MCF 10A (cell line): ENCODE measurements at places on chromosomes 11 and 22.

GRCh38 chr22:30167734-30168133 lies 78.8 kb downstream of the LIF start:
- no peak for DNase-seq

GRCh38 chr22:37994049-37994448 lies 9.7 kb upstream of the SOX10 start:
- DNase-seq = no peak

GRCh38 chr11:123235656-123236261 lies 40.7 kb upstream of the CLMP start:
- no peak for DNase-seq

DNA sequence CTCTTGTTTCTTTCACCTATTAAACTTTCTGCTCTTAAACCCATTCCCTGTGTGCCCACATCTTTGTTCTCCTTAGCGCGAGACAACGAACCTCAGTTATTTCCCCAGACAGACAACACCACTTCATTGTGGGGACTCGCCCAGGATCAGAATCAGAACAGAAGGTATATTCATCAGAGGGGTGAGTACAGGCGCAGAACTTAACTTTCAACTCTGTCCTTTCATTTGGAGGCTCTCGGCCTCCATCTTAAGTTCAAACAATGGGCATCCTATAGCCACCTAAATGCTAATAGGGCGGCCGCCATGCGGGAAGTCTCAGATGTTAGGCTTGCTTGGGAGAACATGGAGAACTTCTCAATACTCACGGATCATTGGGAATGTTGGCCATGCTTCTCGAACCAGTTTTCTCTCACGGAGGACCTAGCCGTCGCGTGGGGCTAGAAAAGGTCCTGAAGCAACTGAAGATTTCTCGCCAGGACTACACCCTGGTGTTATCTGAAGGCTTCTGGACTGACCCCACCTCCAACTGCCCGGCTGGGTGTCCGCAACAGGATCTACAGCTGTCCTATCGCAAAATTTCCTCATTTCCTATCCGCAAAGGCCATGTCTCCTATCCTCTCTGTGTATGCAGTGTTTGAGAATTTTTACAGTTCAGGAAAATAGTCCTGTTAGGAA lies 13.4 kb upstream of the HYLS1 start:
- no peak for DNase-seq

DNA sequence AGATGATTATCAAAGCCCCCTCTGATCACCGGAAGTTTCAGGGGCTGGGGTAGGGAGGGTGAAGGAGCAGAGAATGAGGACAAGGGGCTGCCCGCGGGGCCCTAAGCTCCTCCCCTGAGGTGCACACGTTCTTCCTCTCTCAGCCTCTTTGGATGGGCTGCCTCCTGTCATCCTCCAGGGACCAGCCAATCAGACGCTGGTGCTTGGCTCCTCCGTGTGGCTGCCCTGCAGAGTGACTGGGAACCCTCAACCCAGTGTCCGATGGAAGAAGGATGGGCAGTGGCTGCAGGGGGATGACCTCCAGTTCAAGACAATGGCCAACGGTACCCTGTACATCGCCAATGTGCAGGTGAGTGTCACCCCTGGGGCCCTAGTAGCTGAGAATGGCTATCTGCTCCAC lies 7.5 kb downstream of the ROBO3 start:
- no peak for DNase-seq

DNA sequence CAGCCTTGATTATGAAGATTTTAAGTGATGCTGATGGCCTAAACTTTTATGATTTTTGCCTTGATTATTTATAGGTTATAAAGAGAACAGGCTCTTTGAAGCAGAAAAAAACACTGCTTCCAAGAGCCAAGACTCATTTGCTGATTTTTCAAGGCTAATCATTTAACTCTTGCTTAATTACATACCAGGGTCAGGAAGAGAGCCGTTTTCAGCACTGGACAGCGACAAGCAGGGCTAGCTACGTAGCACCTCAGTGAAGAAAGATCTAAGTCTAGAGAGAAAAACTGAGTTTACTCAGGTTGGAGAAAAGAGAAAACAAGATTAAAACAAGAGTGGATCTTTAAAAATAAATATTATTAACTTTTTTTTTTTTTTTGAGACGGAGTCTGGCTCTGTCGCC lies 615.4 kb upstream of the B3GAT1 start:
- DNase-seq = peak; percentile 65

DNA sequence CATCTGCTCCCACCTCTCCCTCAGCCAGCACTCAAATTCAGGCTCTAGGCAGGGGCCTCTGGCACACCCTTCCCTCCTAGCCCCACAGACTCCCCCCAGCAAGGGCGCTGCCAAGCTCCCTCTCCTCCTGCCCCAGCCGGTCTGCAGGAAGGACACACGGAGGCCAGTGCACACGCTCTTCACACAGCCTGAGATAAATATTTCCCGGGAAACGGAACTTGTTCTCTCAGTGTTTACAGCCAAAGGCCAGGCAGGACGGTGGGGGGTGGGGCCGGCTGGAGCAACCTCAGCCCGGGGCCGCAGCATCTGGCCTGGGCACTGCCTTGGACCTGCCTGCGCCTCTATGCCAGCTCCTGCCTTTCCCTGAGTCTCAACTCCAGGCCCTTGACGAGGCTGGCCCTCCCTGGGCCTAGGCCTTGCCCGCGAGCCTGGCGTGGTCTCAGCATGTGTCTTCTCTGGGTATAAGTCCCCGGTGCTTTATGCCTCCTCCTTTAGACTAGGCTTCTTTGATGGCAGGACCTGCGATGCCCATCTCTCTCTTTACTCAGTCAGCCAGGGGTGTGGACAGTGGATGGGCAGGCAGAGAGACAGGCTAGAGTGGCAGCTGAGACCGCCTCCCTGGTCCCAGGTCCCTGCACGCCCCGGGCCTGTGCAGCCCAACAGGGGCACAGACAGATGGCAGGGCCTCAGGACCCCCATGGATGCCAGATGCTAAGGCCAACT lies 48.4 kb downstream of the PDE2A start:
- no peak for DNase-seq

DNA sequence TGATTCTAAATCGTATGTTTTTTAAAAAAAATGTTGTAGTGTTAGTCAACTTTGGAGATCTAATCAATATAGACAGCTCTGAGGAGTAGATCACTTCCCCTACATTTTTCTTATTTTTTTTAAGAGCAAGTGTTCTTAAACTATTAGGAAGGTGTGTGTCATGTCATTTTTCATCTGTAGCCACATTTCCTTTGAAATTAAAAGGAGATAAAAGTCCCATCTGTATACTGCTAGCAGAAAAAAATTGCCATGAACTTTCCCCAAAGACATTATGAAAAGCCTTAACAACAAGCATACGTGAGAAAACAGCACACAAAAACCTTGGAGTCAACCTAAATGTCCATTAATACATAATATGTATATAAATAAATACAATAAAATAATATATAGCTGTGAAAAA lies 286.6 kb downstream of the ETS1 start:
- no peak for DNase-seq

DNA sequence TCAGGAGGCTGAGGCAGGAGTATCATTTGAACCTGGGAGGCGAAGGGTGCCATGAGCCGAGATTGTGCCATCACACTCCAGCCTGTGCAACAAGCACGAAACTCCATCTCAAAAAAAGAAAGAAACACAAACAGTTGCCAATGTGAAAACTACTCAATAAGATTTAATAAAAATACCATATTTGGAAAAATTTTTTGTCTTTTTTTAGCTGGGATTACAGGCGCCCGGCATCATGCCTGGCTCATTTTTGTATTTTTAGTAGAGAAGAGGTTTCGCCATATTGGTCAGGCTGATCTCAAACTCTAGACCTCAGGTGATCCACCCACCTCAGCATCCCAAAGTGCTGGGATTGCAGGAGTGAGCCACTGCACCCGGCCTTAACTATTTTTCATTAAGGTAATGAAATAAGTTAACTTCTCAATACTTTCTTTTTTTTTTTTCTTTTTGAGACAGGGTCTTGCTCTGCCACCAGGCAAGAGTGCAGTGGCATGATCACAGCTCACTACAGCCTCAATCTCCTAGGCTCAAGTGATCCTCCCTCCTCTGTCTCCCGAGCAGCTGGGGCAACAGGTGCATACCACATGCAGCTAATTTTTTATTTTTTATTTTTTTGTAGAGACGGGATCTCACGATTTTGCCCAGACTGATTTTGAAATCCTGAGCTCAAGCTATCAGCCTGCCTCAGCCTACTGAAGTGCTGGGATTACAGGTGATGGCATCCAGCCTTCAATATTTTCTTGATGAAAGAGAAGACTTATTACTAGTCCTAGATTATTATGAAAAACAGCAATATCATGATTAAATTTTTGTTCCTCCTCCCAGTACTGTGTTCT lies 4746.2 kb upstream of the OR11H1 start:
- no peak for DNase-seq

DNA sequence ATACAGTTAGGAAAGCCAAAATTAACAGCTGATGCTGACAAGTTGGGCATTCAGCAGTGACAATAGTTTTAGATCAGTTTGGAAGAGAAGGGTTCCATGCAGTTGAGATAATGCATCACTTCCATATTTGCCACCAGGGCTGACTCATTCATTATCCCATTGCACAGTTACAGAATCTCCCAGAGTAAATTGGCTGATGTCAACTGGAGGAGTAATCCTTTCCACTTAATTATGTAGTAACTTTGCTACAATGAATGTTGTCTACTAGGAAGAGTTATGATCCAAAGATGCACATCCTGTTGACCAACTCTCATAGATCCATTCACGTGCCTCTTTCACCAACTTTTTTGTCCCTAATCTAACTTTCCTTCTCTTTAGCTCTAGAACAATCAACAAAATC lies 123.3 kb upstream of the LUZP2 start:
- DNase-seq = no peak

- peak; percentile 18 for DNase-seq
Observed at GRCh38 chr22:28141614-28142013, 222.6 kb upstream of the PITPNB start.

DNA sequence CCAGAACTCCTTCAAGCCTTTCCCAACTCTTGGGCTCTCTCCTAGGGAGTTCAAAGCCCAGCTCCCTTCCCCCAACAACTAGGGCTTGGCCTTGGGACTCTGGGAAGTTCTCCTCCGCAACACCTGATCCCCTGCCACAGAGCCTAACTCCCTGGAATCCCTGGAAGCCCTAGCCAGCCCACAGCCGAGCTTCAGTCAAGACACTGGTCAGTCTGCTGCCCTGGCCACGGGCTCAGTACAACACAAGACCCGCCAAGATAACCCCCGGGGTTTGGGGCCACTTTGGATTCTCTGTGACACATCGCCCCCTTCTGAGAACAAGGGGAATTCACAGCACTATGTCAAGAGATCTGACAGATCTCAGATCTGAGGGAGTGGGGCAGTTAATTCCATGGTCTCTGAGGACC lies 58.3 kb downstream of the SLC22A12 start:
- DNase-seq = peak; percentile 42

DNA sequence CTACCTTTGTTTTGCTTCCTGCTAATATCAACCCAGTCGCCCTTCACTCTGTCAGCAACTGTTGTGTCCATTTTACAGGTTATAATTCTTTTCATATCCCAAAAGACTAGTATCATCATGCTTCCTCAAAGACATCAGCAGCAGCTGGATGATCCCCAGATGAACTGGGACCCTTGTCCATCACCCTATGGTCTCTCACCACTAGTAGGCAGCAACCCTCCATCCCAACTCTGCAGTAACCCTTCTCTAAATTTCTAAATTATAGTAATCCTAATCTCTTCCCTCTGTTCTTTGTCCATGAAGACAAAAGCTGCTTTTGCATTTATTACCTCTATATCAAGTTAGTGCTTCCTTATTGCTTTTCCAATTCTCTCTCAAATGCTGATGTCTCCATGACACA lies 1025.8 kb downstream of the FAM181B start:
- DNase-seq = no peak

- no peak for DNase-seq
Observed at GRCh38 chr22:39171623-39172264, 19.3 kb upstream of the CBX7 start.

GRCh38 chr11:34280945-34281872 lies 76.6 kb downstream of the ABTB2 start:
- DNase-seq = peak; percentile 21

- DNase-seq = no peak
Observed at GRCh38 chr11:22869325-22869724, 9.1 kb upstream of the CCDC179 start.

GRCh38 chr22:45473626-45474237 lies 29.0 kb upstream of the FBLN1 start:
- no peak for DNase-seq

GRCh38 chr11:109785198-109785597 lies 308.0 kb upstream of the ZC3H12C start:
- DNase-seq = no peak

GRCh38 chr11:121661880-121662486 lies 209.2 kb upstream of the SORL1-AS1 start:
- peak; percentile 63 for DNase-seq

GRCh38 chr11:17921659-17922415 lies 91.0 kb downstream of the SERGEF start:
- peak; percentile 54 for DNase-seq

GRCh38 chr22:18060646-18061620 lies 16.9 kb upstream of the PEX26 start:
- DNase-seq = peak; percentile 49

DNA sequence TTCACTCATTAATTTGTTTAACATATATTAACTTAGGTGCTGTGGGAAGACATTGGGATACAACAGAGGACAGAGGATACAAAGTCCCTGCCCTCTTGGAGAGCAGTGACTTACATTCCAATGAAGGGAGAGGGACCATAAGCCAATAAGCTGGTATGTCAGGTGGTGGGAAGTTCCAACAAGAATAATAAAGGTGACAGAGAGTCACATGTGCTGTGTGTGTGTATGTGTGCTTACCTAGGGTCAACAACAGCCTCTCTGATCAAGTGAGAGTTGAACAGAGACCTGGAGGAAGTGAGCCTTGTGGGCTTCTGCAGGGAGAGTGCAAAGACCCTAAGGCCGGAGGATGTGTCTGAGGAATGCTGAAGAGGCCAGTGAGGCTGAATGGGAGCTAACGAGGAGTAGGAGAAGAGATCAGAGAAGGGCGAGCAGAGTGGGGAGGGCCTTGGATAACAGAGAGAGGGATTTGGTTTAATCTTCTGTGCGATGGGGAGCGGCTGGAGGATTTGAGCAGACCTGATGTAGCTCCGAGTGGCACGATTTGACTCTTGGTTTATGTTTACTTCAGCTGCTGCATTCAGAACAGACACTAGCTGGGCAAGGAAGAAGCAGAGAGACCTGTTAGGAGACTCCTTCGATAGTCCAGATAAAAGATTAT lies 35.3 kb downstream of the MAP6 start:
- DNase-seq = no peak
